Cortex of kidney (tissue), 1 donor: ENCODE measurements at places on chromosomes 1 and 21.

- no peak for DNase-seq
Observed at GRCh38 chr1:213986020-213986924, 1.5 kb upstream of the PROX1 start.

DNA sequence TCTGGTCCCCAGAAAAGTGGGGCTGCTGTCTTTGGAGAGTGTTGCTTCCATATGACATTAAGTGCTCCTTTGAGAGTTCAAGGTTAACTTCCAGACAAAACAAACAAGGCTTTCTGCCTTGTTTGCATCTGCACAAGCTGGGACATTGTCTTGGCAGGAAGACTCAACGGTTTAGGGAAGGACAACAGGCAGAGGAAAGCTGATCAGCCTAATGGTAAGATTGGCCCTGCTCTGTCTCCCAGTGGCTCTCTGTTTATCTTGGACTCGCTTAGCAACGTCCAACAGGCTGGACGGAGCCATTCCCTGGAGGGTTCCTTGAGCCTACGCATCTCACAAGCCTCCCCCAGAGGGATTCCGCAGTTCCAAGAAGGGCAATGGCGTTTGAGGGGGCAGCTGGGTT, 62.2 kb upstream of the SLC44A3 start:
- no peak for DNase-seq

DNA sequence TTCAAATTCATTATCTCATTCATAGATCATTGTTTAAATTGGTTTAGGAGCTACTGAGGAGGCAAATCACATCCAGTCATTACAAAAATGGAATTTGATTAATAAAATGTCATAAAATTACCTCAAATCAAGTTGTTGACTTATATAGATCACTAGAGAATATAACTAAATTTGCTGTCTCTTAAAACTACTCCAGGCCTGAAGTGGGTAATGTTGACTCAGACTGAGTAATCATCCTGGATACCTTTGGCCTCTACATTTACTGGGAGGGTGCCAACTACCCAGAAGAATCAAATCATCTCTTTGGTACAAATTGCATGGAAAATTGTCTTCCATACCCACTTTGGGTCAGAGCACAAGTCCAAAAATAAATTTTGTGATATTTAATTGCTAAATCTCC, 191.2 kb upstream of the GREM2 start:
- DNase-seq = no peak

GRCh38 chr1:4716406-4716805, 62.0 kb downstream of the AJAP1 start:
- no peak for DNase-seq

- no peak for DNase-seq
Observed at GRCh38 chr1:111182052-111182451, 18.4 kb downstream of the DENND2D start.

GRCh38 chr1:227490478-227490877, 72.9 kb upstream of the ZNF678 start:
- DNase-seq = no peak

DNA sequence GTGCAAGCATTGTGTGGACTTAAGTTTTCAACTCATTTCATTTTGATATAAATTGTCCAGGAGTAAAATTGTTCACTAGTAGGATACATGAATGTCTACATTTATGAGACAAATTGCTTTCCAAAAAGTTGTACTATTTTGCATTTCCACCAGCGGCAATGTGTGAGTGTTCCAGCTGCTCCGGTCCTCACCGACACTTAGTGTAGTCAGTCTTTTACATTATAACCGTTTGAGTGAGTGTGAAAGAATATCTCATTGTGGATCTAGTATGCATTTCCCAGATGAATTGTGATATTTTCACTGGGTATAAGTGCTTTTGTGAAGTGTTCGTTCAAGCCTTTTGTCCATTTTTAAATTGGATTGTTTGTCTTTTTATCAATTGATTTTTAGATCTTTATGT, 111.5 kb upstream of the ARHGEF16 start:
- no peak for DNase-seq

DNA sequence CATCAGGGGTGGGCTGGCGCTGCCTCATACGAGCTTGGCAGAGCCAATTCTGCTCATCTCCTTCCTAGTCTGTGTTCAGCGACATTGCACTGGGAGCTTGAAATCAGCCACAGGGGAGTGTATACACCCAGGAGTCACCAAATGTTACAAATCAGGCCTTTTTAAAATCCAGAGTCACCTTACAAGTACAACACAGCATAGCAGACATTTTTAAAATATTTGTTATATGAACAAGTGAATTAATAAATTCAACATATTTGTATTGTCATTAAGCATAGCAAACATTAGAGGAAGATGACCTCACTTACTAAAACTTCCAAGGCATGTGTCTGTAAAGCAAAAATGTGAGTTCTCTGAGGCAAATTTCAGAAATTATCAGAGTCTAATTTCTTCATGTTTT, 210.0 kb downstream of the HLX start:
- no peak for DNase-seq

- DNase-seq = no peak
Observed at GRCh38 chr21:14706712-14707510, 160.8 kb upstream of the SAMSN1 start.

- no peak for DNase-seq
Observed at GRCh38 chr1:40789661-40790430, 6.3 kb downstream of the KCNQ4 start.

- no peak for DNase-seq
Observed at GRCh38 chr1:236502579-236502971, 21.2 kb upstream of the LGALS8 start.

DNA sequence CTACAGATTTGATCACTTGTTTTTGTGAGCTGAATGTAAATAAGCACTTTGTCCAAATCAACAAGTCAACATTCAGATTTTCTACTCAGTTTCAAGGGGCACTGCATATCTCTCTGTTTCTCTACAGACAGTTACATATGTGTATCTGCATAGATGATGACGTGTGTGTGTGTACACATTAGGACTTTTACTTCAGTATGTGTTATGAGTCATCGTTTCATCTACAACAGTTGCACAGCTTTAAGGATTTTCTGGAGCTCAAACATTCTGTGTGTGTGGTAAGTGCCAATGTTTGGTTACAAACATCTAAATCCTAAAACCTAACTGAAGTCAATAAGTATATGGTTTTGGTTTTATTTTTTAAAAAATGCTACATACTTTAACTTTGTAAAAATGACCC, 494.5 kb upstream of the PBX1 start:
- DNase-seq = no peak

DNA sequence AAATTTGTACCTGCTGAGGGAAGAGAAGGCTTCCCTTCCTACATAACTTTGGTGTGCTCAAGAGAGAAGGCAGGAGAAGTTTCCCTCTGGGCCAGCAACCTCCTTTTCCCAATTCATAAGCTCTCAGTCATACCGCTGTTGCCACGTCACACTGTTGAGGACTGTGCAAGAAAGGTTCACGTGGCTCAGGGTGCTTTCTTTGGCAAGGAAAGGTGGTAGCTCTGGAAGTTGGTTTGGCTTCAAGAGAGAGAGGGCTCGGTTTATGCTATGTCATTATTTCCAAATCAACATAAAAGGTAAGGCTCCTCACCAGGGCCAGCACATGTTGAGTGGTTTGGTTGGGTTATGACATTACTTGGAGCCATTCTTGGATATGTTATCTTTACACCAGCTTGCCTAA, 77.3 kb downstream of the TNFSF18 start:
- no peak for DNase-seq

DNA sequence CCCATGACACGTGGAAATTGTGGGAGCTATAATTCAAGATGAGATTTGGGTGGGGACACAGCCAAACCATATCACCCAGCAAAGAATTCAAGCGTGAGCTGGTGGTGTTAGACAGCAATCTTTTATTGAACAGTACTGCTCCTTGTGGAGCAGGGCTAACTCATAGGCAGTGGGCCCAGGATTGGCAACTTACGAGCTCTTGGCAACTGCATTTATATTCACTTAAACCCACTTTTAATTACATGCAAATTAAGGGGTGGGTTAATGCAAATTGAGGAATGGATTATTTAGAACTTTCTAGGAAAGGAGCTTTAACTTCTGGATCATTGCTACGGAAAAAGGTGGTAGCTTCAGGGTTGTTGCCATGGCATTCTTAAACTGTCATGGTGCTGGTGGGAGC, 135.6 kb upstream of the KAZN start:
- DNase-seq = no peak
